Motor neuron (in vitro differentiated cells): ENCODE measurements at places on chromosomes 4 and X. TPM values are rescaled to one million over a fixed set of nuclear protein-coding genes. Genes with fewer than 3 reads are reported as not detected.

Gene UBL4A
- 32.2 and 32.3 TPM in 2 replicates for total RNA-seq

Gene MAGEB1
- total RNA-seq = not detected in 2 replicates

Gene PCDH7
- total RNA-seq = 39.4 and 41.4 TPM in 2 replicates

Gene XG
- 0.43 and 0.45 TPM in 2 replicates for total RNA-seq

Gene EVC2
- 0.33 and 0.39 TPM in 2 replicates for total RNA-seq

Gene TRIM75
- total RNA-seq = not detected in 2 replicates

Gene DCHS2
- total RNA-seq = 0.63 and 0.69 TPM in 2 replicates

Gene IGFBP7
- total RNA-seq = 77.0 and 98.2 TPM in 2 replicates

Gene XAGE1A
- not detected in 2 replicates for total RNA-seq

Gene GAGE12J
- total RNA-seq = not detected in 2 replicates

Gene ZNF711
- 1.6 and 1.8 TPM in 2 replicates for total RNA-seq

Gene GASK1B
- total RNA-seq = 43.9 and 60.1 TPM in 2 replicates

Gene FAAH2
- total RNA-seq = 0.56 and 0.92 TPM in 2 replicates

Gene TCEAL6
- total RNA-seq = 0.43 and 0.68 TPM in 2 replicates

Gene TMEM35A
- total RNA-seq = not detected in 2 replicates

Gene CENPVL2
- total RNA-seq = not detected in 2 replicates

Gene RTL3
- total RNA-seq = 0.08 TPM in 1 of 2 replicates, not detected in the other

Gene CLNK
- total RNA-seq = 0.46 TPM in 1 of 2 replicates, not detected in the other

Gene IL15
- total RNA-seq = 0.14 and 0.33 TPM in 2 replicates

Gene LIMCH1
- total RNA-seq = 182 and 204 TPM in 2 replicates

Gene SCD5
- total RNA-seq = 1.2 and 1.4 TPM in 2 replicates

Gene BGN
- total RNA-seq = 3.1 and 3.9 TPM in 2 replicates

Gene VCX2
- not detected in 2 replicates for total RNA-seq

Gene LRCH2
- 81.4 and 95.6 TPM in 2 replicates for total RNA-seq

Gene F8A3
- not detected in 2 replicates for total RNA-seq

Gene PWWP3B
- total RNA-seq = 18.5 and 18.9 TPM in 2 replicates

Gene P2RY4
- not detected in 2 replicates for total RNA-seq

Gene GRPR
- 0.38 and 1.0 TPM in 2 replicates for total RNA-seq

Gene RUFY3
- total RNA-seq = 213 and 227 TPM in 2 replicates

Gene CACNA1F
- total RNA-seq = not detected in 2 replicates

Gene SLIT2
- 152 and 158 TPM in 2 replicates for total RNA-seq

Gene ZNF674
- total RNA-seq = 7.5 and 12.7 TPM in 2 replicates

Gene SSX2
- not detected in 2 replicates for total RNA-seq

Gene AMMECR1
- total RNA-seq = 5.6 and 8.4 TPM in 2 replicates

Gene TRIM60
- 0.13 TPM in 1 of 2 replicates, not detected in the other for total RNA-seq

Gene FGF5
- total RNA-seq = 0.09 and 0.66 TPM in 2 replicates

Gene ETDA
- not detected in 2 replicates for total RNA-seq

Gene GPR50
- 8.0 and 9.1 TPM in 2 replicates for total RNA-seq

Gene SPATA4
- 0.78 and 1.5 TPM in 2 replicates for total RNA-seq

Gene ANOS1
- total RNA-seq = 6.6 and 6.7 TPM in 2 replicates
